Lung microvascular endothelial cell (primary cell): ENCODE measurements at places on chromosomes 1 and 21. TPM values are rescaled to one million over a fixed set of nuclear protein-coding genes. Genes with fewer than 3 reads are reported as not detected.

DNA sequence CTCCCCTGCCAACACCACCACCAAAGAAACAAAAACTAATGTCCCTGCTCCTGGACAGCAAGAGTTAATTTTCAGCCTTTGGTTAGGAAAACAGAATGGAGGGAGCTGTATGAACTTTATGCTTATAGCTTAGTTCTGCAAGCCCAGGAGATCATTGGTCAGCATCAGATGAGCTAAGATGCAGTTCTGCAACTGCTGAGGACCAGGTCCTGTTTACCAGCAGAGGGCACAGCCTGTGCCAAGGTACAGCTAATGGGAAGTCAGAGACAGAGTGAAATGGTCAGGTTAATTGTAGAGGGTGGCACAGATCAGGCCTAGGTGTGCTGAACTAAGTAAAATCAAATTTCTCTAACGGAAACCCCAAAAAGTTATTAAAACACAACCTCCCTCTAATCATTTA is 161.3 kb downstream of the ROR1 start:
- peak; percentile 3 for DNase-seq

DNA sequence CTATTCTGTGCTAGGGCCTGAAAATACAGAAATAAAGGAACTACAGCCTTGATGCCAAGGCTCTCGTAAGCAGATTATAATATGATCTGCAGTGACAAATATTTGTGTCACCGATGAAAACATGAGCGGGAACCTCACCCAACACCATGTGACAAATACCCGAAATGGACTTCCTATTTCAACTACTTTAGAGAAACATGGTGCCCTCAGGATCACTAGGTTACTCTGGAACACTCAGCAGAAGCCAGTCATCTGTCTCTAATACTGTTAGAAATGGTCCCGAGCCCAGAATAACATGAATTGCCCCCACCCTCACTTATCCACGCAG is 463 bp upstream of the VAMP3 start:
- DNase-seq = no peak

GRCh38 chr1:153288634-153289275 is 24.0 kb downstream of the PGLYRP3 start:
- no peak for DNase-seq

DNA sequence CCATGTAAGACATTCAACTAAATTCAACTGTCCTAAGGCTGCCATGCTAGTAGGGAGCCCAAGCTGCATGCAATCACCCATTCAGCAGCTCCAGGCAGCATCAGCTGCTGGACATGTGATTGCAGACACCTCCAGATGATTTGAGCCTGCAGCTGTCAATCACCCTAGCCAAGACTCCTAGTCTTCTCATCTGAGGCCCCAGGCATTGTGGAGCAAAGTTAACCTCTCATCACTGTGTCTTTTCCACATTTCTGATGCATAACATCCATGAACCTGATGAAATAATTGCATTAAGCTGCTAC is 5.6 kb upstream of the CDC42BPA start:
- no peak for DNase-seq

DNA sequence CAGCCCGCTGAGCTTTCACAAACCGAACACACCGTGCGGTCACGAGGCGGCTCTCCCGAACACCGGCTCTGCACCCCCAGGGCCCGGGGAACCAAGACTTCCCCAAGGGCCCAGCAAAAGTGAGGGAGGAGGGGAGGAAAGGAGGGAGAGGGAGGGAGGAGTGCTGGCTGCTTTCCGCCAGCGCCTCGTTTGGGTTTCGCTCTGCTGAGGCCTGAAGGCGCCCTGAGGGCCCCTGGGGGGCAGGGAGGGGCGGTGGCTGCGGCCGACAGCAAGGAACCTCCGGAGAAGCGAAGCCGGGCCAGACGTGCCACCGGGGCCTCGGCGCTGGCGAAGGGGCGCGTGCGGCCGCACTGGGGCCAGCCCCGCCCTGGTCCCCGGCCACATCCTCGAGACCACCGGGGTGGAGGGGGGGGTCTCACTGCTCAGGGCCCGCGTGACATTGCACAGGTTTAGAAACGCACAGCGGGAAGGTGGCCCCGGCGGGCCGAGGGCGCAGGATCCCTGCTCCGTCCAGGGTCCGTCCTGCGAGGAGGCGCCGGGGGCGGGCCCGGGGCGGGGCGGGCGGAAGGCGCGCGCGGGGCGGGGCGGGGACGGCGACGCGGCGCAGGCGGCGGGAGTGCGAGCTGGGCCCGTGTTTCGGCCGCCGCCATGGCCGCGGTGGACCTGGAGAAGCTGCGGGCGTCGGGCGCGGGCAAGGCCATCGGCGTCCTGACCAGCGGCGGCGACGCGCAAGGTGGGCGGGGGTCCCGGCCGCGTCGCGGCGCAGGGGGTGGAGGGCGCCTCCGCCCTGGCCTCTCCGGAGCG is at the start of gene PFKL:
PFKL (plus strand) TSS at position 596 of the 804 bp plus-strand sequence; CDS start at position 649, 53 bp downstream.
- DNase-seq = peak; percentile 51

The EIF4G3 gene
- 23.3 and 30.2 TPM in 2 replicates for total RNA-seq

The RBBP4 gene
- 78.7 and 86.3 TPM in 2 replicates for total RNA-seq

The SPRR5 gene
- not detected in 2 replicates for total RNA-seq

The TRABD2B gene
- total RNA-seq = not detected in 2 replicates

The MPZ gene
- total RNA-seq = 0.60 and 1.3 TPM in 2 replicates
